ENCODE measurements at places on chromosomes 6 and 20.

GRCh38 chr6:137258170-137258569 is 39.0 kb upstream of the IFNGR1 start:
- DNase-seq = no peak

DNA sequence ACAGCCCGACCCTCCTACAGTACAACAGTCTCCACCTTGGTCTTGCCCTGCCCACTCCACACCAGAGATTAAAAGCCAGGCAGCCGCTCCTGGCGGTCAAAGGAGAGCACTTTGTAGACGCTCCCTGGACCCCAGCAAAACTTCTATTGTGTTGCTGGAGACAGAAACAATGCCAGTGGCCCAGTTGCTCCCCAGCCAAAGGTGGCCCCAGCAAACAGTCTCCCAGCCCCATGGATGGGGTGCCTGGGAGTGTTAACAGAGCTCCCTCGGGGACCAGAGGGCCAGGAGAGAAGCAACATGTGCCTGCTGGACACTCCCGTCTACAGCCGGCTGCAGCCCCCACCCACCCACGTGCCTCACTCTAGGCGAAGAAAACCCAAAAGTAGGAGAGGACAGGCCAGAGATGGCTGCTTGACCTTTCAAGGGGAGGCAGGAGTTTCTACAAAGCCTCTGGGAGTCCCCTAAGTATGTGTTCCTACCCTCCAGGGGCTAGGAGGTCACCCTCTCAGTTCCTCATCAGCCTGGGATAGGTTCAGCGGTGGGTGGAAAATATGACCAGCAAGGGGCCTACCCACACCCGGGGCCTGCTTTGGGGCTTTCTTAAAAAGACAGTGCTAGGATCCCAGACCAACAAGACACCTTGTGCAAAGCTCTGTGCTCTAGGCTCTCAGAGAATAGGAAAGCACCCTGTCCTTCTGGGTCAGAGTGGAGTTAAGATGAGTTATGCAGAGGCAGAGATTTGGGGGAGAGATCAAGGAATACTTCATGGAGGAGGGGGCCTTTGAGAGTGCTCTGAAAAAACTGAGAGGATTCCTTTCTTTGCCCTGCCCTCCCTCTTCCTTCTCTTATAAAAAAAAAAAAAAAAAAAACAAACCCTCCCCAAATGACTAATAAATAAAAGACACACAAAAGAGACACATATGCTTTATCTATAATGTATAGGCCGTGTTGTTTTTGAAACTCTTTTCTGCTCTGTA is 19.0 kb upstream of the PREX1 start:
- DNase-seq = no peak

- DNase-seq = no peak
Observed at GRCh38 chr6:104990085-104990484, 33.2 kb downstream of the LIN28B start.

- DNase-seq = no peak
Observed at GRCh38 chr6:12578097-12578496, 138.5 kb upstream of the PHACTR1 start.

All from hematopoietic multipotent progenitor cell treated with erythropoietin and hydrocortisone succinate and interleukin-3 and kit ligand, for 17 days (in vitro differentiated cells).